ENCODE measurements at places on chromosomes 11 and 22.

GRCh38 chr11:6586434-6587359 lies 16.7 kb downstream of the RRP8 start:
- DNase-seq: no peak

DNA sequence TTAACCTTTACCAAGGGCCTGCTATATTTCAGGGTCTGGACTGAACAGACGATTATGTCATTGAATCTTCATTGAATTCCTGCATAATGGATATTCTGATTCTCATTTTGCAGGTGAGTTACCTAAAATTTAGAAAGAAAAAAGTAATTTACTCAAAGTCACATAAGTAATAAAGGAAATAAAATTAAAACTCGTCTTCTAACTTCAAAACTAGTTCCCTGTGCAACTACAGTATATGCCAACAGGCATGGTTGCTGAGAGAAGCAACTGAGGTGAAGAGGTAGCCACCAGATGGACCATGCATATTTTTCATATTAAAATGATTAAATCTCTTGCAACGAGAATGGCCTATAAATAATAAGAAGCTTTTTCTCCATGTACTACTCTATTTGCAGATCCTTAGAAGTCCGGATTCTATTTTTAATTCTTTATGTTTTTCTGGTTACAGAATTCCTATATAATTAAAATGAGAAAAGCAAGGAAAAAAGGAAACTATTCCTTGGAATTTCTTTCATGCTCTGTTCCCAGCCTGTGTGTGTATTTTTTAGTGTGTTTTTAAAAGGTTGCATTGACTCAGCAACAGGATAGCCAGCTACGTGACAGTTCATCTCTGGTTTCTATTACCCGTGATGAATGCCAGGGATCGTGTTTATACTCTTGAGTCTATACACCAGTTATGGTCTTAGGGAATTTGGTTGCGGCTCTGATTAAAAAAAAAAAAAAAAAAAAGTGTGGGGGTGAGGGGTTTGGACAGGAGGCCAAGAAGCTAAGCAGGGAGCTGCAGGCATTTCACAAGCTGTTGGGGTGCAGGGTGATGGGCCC lies 186.8 kb downstream of the ETS1 start:
- no peak for DNase-seq

DNA sequence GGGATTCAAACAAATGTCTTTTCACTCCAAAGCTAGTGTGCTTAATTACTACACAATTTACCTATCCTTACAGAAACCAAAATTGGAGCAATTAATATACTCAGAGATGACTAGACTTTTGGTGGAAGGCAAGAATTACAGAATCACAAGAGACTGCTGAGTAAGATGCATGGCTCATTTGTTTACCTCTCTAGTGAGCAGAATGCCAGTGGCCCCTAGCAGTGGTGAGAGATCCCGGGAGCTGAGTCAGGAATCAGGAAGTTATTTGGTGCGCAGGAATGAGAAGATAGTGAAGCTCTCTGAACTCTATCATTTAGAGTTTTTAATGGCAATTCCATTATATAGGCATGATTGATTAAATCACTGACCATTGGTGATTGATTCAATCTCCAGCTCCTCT lies 188.9 kb upstream of the SESN3 start:
- DNase-seq: no peak

GRCh38 chr11:69862797-69863543 lies 43.8 kb upstream of the FGF3 start:
- DNase-seq: no peak

GRCh38 chr11:123330071-123330470 lies 100.0 kb upstream of the GRAMD1B start:
- no peak for DNase-seq

DNA sequence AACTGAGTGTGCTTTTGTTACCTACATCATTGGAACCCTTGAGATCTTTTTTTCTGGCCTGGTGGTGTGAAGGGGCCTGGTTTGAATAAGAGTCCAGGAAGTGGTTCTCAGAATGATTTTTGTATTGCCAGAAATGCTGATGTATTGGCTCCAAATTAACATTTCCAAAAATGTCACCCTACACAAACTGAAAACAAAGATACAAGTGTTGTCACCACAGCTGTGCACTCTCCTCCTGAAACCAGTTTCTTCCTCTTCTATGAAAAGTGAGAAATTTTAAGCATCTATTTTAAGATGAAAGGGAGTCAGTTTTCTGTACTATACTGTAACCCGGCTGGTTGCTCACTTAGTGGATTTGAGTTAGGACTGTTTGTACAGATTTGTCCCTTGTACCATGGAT lies 218.8 kb downstream of the PGR start:
- no peak for DNase-seq
